ENCODE measurements at places on chromosomes 2 and 18.

- no peak for DNase-seq
Measured at GRCh38 chr2:80054346-80054675, 250.2 kb downstream of the LRRTM1 start.

GRCh38 chr18:69217196-69218000 is 183.3 kb upstream of the DOK6 start:
- DNase-seq = no peak

DNA sequence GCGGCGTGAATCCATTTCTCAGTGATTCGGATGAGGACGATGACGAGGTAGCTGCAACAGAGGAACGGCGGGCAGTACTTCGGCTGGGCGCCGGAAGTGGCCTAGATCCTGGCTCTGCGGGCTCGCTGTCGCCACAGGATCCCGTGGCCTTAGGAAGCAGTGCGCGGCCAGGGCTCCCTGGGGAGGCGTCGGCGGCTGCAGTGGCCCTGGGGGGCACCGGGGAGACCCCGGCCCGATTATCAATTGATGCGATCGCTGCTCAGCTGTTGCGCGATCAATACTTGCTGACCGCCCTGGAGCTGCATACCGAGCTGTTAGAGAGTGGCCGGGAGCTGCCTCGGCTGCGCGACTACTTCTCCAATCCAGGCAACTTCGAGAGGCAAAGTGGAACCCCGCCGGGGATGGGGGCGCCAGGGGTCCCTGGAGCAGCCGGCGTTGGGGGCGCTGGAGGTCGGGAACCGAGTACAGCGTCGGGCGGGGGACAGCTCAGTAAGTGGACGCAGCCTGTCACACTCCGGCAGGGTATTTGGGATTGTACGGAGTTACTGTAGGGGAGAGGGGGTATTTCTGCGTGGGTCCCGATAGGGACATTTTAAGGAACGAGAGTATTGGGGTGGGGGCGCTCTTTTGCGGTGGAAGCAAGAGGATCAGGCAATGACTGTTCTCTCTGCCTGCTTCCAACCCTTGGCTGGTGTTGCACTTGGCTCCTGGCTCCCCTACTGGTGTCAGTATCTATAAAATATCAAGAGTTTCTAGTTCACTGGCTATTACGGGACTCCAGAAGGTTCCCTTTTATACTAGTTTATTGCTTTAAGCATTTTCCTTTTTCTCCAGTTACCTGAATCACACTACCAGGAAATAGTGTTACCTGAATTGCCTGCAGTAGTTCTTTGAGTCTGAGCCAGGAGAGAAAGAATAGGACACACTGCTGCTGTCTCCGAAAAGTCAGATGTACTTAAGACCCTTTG is 772 bp downstream of the RELCH start:
- no peak for DNase-seq

DNA sequence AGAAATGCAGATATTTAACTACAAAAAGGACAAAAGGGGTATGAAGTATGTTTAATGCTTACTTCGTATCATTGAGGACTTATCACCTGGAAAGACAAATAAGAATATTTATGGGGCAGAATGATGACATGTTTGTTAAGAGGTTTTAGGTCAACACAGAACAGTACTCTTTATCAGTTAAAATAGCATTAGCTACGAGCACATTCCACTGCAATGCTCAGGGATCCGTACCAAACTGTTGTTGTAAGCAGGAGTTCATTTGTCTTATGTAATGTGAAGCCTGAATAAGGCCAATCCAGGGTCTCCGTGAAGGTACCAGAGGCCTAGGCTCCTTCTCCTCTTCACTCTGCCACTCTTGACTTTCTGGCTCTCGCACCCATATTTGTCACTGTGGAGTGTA is 465.7 kb upstream of the NRP2 start:
- no peak for DNase-seq

GRCh38 chr2:181140928-181141327 is 160.5 kb downstream of the UBE2E3 start:
- no peak for DNase-seq

GRCh38 chr2:235727891-235728799 is 234.3 kb downstream of the AGAP1 start:
- no peak for DNase-seq

- DNase-seq = no peak
Measured at GRCh38 chr2:161839926-161840325, 215.7 kb downstream of the SLC4A10 start.

GRCh38 chr2:149420053-149420963 is 89.9 kb downstream of the LYPD6 start:
- DNase-seq = no peak

- DNase-seq = no peak
Measured at GRCh38 chr2:154527962-154528361, 170.5 kb upstream of the KCNJ3 start.

- DNase-seq = no peak
Measured at GRCh38 chr2:24354395-24354794, 5.9 kb downstream of the ITSN2 start.

- no peak for DNase-seq
Measured at GRCh38 chr2:206375956-206376355, 67.4 kb upstream of the ADAM23 start.

DNA sequence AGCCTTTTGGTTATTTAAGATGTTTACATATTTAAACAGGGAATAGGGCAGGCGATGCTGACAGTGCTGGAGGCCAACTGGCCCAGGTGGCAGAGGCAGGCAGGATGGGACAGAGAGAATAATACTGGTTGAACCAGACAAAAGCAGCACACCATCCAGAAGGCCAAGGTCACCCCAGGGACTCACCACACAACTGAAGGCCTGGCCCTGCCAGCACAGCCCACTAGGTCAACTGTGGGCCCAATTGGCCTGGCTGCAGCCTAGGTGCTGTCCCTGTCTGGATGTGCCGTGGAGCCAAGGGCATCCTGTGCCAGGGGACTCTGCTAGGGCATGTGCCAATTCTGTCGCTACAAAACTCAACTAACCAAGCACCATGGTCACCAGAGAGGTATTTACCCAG is 69.2 kb downstream of the RNF152 start:
- DNase-seq = no peak

- DNase-seq = no peak
Measured at GRCh38 chr18:62301322-62301721, 23.8 kb upstream of the TNFRSF11A start.

DNA sequence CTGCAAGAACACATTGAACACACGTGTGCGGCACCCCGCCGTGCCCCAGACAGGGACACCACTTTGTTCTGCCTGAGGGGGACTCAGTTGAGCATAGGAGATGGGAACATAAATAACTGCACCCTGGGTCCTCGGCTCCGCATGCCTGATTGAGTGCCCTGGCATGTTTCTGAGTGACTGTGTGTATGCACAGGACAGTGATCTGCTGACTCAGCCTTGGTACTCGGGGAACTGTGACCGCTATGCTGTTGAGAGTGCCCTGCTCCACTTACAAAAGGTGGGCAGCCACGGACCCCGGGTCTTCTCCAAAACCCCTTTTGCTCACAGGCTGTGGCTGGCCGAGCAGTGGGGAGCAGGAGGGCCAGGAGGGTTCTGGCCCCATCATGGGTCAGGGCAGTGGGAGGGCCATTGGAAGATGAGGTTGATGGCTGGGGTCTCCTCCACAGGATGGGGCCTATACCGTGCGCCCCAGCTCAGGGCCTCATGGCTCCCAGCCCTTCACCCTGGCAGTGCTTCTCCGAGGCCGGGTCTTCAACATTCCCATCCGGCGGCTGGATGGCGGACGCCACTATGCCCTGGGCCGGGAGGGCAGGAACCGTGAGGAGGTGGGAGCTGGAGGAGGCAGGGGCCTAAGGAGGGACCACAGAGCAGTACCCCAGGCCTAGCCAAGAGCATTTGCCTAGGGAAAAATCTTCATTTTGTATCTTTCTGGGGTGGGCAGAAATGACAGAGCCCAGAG is 16.9 kb downstream of the SH2D6 start:
- DNase-seq = no peak

Data from stimulated activated CD8-positive, alpha-beta memory T cell treated with anti-CD3 and anti-CD28 coated beads, Interleukin-4, amount 100 ng/mL, for 24 hours (primary cell).